ENCODE measurements at places on chromosomes 4 and X. TPM values are rescaled to one million over a fixed set of nuclear protein-coding genes. Genes with fewer than 3 reads are reported as not detected.

The KDR gene
- total RNA-seq = 22.0 TPM

The TLR2 gene
- total RNA-seq = 34.8 TPM

The S100P gene
- not detected for total RNA-seq

The TMEM184C gene
- 34.0 TPM for total RNA-seq

The PTTG2 gene
- total RNA-seq = not detected

The HSFX4 gene
- total RNA-seq = not detected

The MAGEA10 gene
- total RNA-seq = not detected

The EGFL6 gene
- total RNA-seq = 6.7 TPM

The FOXP3 gene
- total RNA-seq = 0.23 TPM

The CC2D2A gene
- total RNA-seq = 47.4 TPM

The GIMD1 gene
- total RNA-seq = not detected

The CHST7 gene
- 8.1 TPM for total RNA-seq

The BTK gene
- total RNA-seq = 40.3 TPM

The MAGEA9B gene
- total RNA-seq = not detected

The GK2 gene
- total RNA-seq = not detected

The GNRHR gene
- total RNA-seq = not detected

The BEX1 gene
- not detected for total RNA-seq

The MSANTD1 gene
- total RNA-seq = 1.9 TPM

The BCOR gene
- total RNA-seq = 17.5 TPM

The SHROOM4 gene
- 38.2 TPM for total RNA-seq

The MMRN1 gene
- total RNA-seq = 18.2 TPM

The HELT gene
- total RNA-seq = not detected

The DIPK2B gene
- total RNA-seq = 10.7 TPM

The PLS3 gene
- 162 TPM for total RNA-seq

The FAAH2 gene
- total RNA-seq = 4.5 TPM

All from upper lobe of left lung (tissue), 6 donors.